COLO829 (cell line): ENCODE measurements at places on chromosomes 16 and 17.
A peak's percentile ranks its signal among the peaks of the same experiment; 100 is the strongest.

GRCh38 chr17:2406903-2407790 lies 6.3 kb upstream of the MNT start:
- peak; percentile 49 for DNase-seq

- no peak for DNase-seq
These were observed 20.8 kb downstream of the ZNHIT3 start for GRCh38 chr17:36507266-36507665.

GRCh38 chr17:44925731-44926697 lies 10.7 kb upstream of the GFAP start:
- DNase-seq, result no peak

DNA sequence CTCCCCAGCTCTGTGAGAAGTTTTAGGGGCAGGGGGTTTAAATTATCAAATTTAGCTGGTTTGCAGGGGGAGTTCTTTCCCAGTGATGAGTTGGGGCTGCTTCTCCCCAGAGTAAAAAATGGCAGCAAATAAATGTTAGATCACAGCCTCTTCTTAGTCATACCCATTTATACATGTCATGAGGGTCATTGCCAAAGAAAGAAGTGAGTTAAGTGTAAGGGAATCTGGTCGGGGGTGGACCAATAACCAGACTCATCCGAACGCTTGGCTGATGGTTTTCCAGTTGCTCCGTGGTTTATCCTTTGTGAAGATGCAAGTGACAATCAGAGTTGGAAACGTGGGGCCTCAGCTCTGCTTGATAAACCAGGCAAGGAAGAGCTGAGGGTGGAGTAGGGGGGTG lies 87.1 kb downstream of the PLXDC1 start:
- DNase-seq, result no peak

GRCh38 chr16:52308051-52308450 lies 238.9 kb downstream of the TOX3 start:
- DNase-seq, result no peak

DNA sequence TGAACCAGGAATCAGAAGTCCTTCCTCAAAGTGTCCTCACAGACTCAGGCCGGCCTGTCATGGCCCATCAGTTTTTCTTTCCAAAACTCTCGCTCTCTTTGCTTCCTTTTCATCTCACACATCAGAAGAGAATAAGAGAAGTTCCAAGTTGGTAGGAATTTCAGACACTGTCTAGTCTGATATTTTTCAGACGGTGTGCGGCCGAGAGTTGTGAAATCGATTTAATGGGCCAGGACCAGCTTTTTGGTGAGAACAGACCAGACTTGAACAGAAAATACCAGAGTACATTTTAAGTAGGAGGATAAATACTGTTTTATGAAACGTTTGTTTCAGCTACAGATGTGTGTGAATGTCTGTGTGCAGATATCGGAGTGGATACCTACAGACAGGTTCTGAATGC lies 24.8 kb upstream of the RCVRN start:
- DNase-seq, result no peak

GRCh38 chr16:86075488-86075785 lies 176.5 kb downstream of the IRF8 start:
- DNase-seq, result no peak

DNA sequence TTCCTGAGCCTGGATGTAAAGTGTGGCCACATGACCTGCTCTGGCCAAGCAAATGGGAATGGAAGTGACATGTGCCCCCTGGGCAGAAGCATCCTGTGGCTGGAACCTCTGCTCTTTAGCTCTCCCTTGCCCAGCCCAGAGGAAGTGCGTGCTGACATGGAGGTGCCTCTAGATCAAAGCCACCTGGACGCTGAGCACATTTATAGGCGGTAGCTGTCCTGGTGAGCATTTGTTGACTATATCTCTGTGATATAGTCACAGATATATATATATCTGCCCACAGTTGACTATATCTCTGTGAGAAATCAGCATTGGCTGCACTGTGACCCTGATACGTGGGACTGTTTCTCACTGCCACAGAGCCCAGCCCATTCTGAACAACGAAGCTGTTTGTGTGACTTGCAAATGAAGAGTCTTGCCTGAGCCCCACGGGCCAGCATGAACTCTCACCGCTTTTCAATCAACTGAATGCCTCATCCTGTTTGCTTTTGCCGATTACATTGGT lies 118.8 kb downstream of the C16orf95 start:
- DNase-seq, result peak; percentile 14

- no peak for DNase-seq
These were observed 2.3 kb downstream of the SLC38A8 start for GRCh38 chr16:84040226-84040822.

- DNase-seq, result no peak
These were observed 515.3 kb downstream of the GRIN2A start for GRCh38 chr16:9666834-9667480.

DNA sequence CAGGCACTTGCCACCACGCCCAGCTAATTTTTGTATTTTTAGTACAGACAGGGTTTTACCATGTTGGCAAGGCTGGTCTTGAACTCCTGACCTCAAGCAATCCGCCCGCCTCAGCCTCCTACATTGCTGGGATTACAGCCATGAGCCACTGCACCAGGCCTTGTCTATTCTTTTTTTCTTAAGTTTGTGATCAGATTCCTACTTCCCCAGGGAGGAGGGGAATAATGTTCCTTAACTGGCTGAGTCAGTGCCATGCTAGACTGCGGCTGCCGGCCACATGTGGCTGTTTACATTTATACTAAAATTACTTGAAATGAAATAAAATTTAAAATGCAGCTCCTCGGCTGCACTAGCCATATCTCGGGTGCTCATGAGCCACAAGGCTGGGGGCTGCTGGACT lies 27.8 kb upstream of the USP36 start:
- no peak for DNase-seq

DNA sequence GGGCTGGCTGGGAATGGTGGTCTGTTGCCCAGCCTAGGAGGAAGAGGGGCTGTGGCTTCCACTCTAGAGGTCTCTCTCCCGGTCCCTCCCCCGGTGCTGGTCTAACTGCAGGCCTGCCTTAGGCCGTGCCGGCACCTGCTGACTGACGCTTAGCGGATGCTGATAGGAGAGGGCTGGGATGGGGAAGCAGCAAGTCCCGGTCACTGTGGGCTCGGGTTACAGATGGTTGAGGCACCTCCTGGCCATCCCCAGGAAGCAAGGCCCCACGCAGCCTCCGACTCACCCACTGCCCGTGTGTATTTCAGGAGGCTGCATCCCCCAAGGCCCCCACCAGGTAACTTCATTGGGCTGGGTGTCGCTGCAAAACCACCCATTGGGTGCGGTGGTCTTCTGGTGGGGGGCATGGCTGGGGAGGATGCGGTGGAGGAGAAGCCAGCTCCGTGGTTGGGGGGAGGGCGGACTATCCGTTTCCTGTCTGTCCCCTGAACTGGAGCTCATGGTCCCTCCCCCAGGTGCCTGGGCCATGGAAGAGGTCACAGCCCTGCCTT lies 278.9 kb downstream of the SEC14L1 start:
- no peak for DNase-seq

DNA sequence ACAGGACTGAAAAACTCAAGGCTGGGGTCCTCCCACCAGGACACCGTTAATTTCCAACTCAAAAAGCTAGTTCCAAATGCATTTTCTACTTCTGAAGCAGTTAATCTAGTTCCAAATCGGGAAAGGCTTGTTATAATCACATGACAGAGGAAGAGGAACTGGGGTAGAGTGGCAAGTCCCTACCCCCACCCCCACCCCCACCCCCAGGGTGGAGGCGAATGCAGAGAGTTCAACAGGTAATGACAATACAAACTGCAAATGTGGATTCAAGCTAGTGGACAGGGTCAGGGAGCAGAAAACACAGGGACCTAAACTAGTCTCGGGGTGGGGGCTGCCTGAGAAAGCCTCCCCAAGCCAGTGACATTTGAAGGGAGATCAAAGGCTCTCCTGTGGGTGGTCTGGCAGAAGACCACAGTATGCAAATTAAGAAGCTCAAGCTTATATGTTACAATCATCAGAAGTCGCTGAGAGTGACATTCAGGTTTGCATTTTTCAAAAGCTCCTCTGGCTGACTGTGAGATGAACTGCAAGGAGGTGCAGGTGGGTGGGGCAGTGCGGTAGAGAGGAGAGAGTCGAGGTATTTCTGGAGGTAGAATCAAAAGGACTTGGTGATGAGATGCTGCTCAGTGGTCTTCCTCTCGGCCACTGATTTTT lies 56.4 kb upstream of the SLC25A19 start:
- no peak for DNase-seq

- no peak for DNase-seq
These were observed 31.0 kb upstream of the RHOT1 start for GRCh38 chr17:32111141-32111771.

DNA sequence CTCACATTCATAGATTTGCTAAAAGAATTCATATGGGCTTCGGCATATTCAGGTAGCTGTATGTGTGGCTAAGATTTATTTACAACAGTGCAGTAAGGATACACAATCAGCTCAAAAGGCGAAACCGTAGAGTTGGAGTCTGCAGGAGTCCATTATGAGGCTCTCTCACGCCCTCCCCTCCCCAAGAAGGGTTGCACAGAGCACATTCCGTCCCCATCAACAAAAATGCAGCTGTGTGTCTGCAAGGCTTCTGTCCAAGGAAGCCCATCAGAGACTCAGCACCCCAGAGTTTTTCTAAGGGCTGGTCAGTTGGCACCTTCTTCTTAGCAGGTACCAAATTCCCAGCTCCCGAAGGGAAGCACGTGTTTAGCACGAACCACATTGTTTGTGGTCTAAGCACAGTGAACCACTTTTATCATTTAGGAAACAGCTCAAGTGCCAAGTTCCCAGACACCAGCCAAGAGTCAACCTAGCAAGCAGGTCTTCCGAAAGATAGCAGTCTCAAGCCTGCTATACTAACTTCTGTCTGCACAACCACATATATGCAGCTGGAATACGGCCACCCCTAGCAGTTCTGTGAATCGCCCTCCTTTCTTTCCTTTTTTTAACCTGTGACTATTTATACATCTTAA lies 28.5 kb upstream of the MEAK7 start:
- DNase-seq, result no peak

DNA sequence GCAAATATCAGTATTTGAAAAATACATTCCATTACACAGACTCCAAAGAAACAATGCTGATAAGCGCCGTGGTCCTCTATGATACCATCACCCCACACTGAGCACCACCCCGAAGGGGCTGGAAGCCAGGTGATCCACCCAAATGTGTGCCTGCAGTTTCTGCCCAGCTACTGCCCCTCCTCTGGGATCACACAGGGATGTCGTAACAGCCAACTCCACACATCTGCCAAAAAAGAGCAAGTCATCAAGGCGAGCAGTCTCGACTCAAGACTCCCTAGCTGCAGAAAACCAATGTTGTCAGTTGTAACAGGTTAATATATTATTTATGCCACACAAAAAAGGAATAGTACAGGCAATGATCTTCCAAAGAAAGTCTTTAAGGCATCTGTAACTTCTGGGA lies 21.0 kb downstream of the CYB5D2 start:
- DNase-seq, result no peak

DNA sequence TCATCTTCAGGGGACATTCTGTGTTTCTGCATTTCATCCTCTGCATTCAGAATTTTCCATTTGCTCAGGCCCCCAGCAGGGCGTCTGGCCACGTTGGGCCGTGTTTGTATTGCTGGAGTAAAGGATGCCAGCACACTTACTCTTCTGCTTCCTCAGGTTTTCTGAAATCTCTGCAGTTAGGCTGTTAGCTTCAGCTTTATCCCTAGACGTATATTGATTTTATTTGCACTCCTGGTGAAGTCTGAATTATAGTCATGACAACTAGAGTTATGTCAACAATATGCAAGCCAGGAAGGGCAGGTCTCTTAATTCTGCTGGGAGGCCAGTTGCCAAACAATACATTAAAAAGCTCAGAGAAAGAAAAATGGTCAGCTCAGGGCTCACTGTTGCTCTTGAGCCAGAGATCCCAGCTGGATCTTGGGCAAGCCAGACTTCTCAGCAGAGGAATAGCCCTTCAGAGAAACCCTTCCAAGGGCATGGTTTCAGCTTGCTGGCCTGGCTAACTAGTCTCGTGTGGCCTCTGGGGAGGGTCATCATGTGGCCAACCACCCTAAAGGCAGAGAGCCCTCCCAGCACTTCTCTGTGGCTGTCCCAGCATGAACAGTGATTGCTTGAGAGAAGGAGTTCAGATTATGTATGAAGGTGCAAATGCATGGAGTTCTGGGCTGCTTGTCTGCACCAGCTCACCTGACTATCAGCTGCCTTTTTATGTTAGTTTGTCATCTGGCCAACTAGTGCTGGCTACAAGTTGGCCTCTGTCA lies 110.2 kb upstream of the CACNG5 start:
- no peak for DNase-seq

DNA sequence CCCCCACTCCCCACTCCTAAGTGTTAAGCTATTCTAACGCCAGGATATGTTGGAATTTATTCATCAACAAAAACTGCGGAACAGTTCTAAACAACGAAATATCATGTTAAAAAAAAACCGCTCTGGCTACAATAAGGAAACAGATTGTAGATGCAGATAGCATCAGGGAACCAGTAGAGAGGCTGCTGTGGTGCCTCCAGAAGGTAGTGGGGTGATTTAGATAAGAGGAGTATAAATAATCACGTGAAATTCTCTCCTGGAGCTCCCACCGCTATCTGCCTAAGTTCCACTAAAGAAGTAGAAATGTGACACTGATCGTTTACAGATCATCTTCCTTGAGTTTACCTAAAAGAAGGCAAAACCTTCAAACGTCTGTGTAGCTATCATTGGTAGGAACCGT lies 8.0 kb downstream of the AHSP start:
- no peak for DNase-seq

- peak; percentile 96 for DNase-seq
These were observed 9.2 kb downstream of the OR2C1 start for GRCh38 chr16:3364774-3365427.

- no peak for DNase-seq
These were observed 13.2 kb downstream of the NAGPA start for GRCh38 chr16:5020551-5020950.

DNA sequence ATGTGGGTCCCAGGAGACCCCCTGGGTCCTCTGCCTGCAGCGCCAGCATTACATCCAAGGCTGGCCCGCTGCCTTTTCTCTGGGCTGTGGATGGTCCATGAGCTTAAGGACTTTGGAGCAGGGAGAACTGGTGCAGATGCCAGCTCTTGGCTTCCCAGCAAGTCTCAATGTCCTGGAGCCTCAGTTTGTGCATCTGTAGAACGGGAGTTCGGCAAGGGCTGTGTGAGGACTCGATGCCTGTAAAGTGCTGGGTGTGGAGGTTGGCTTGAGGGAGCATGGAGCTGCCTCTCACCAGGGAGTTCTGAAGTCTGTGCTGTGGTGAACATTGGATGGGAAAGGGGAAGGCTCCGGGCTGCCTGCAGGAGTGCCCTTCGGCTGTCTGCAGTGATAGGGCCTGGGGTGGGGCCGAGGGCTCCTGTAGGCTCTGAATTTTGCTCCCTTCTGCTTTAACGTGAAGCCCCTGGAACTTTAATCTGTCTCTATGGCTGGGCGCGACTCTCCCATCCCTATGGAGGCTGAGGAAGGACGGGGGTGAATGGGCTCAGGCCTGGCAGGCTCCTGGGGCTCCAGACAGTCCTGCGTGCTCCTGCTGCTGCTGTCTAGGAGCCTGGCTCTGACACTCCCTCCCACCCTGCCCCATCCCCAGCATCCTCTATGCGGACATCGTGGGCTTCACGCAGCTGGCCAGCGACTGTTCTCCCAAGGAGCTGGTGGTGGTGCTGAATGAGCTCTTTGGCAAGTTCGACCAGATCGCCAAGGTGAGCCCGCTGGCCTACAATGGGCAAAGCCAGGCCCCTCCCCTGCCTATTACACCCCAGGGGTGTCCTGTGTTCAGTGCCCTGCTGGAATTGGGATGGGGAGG lies 27.9 kb downstream of the ADCY7 start:
- DNase-seq, result no peak
